Coronary artery (tissue), 2 donors: ENCODE measurements at places on chromosomes 6 and 20.

DNA sequence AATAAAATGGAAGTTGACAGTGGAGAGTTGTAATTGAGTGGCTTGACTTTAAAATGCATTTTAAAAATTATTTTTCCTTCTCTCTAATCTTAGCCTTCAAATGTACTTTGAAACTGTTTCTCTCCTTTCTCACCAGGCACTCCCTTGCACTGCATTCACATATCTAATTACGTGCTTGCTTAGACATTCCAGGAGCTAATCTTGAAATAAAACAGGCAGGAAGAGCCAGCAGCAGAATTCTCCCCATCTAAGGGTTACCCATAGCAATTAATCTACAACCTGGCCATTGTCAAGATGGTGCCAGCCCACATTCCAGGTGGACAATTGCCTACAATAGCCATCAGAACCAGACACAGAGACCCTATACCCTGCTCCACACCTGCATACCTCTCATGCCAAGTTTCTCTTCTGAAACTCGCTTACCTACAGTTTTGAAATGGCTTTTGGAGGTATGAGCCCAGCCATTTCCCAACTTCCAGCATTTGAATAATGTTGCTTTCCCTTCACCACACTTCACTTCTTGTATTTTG, 167.6 kb upstream of the GJE1 start:
- DNase-seq: no peak

- no peak for DNase-seq
Observed at GRCh38 chr6:31132806-31133205, 6.1 kb downstream of the PSORS1C2 start.

DNA sequence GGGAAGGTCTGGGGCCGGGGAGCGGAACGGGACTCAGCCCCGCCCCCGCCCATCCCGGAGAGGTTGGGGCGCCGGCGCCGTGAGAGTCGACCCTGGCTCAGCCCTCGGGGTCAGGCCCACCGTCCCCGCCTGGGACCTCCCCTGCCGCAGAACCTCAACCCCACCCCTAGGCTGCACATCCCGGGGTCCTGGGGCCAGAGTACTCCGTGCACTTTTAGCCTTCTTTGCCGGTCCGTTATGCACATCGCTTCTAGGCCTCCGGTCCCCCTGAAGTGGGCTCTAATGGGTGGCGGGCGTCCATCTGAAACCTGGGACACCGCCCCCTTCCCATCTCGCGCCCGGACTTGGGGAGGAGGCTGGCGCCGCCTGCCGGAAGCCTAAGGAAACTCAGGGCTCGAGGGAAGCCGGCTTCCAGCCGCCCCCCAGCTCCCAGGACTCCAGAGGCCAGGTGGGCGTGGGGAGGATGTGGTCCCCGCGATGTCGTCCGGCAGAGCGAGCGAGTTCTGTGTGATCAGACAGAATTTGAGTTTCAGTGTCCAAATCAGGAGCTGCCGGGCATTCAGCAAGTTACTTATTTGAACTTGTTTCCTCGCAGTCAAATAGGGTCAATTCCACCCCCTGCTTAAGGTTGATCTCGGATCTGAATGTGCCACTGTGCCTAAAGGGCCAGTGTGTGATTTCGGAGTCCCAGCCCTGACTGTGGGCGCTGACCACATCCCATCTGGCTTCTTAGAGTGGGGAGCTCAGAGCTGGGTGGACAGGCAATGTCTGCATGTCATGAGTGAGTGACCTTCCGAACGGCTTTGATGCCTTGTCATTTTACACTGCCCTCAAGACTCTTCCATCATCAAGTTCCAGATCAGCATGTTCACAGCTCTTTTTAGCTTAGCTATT, 47.6 kb downstream of the CPXM1 start:
- DNase-seq: no peak

DNA sequence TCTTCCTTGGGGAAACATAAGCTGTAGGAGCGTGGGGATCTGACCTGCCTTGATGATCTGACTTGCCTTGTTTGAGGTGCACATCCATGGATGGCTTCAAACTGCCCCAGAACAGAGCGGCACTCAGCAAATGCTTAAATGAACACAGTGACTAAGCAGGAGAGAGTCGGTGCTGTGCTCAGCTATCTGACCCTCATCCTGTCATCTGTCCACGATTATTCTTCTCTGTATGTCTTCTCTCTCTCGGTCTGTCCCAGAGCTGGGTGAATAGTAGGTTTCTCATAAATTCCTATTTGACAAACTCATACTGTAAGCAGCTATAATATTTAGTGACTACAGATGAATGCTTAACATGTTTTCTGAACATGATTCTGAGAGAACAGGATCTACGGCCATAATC, 37.3 kb downstream of the TRAM2 start:
- no peak for DNase-seq

- no peak for DNase-seq
Observed at GRCh38 chr20:22905658-22906057, 129.5 kb upstream of the SSTR4 start.
